Activated CD4-positive, alpha-beta T cell treated with anti-CD3 and anti-CD28 coated beads for 24 hours (primary cell): ENCODE measurements at places on chromosomes 6 and 20.

DNA sequence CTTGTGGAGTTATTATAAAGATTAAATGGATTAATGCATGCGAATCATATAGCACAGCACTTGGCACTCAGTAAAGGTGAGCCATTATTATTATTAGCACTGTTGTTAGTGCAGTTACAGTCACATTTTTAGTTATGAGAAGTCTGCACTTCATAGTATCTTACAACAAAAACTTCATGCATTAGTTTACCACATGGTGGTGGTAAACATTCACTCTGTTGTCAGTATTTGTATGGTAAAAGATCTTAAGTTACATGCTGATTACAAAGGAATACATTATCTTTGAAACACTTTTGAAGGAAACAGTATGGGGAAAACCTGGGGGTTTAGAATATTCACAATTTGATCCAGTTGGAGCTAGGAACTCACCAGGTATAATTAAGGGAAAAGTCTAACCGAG is 20.8 kb downstream of the TMEM14A start:
- no peak for DNase-seq

- no peak for DNase-seq
Measured at GRCh38 chr6:5681480-5681879, 325.2 kb downstream of the NRN1 start.

GRCh38 chr6:113723182-113723581 is 134.0 kb upstream of the MARCKS start:
- no peak for DNase-seq

DNA sequence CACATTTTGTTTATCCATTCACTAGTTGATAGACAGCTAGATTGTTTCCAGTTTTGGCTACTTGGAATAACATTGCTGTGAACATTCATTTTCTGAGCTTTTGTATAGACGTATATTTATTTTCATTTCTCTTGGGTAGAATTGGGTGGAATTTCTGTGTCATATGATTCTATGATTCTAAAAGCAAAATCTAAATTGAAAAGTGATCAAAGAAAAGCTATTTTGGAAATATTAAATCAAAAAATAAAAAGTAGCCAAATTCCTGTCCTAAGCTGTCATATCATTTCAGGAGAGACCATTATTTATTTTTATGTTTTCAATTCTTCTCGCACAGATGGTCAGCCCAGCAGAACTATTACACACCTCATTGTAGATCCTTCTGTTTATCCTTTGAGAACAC is 229.2 kb downstream of the COL12A1 start:
- no peak for DNase-seq

GRCh38 chr6:170045563-170045960 is 245.3 kb downstream of the DLL1 start:
- no peak for DNase-seq

DNA sequence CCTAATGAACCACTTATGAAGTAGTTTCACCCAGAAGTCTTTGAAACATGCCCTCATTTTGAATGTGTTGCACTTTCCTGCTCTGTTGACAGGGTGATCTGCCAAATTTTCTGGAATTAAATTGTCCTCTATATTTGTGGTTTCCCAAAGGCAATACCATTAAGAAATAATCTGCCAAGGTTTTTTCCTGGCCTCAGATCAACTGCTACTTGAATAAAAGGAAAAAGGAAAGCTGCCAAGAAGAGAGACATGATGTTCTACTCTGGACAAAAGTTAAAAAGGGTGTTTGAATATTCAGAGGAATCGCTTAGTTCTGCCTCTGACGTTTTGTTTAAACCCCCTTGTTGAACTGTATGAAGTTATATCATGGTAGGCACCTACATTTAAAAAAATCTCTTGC is 37.4 kb upstream of the ARMH2 start:
- no peak for DNase-seq

DNA sequence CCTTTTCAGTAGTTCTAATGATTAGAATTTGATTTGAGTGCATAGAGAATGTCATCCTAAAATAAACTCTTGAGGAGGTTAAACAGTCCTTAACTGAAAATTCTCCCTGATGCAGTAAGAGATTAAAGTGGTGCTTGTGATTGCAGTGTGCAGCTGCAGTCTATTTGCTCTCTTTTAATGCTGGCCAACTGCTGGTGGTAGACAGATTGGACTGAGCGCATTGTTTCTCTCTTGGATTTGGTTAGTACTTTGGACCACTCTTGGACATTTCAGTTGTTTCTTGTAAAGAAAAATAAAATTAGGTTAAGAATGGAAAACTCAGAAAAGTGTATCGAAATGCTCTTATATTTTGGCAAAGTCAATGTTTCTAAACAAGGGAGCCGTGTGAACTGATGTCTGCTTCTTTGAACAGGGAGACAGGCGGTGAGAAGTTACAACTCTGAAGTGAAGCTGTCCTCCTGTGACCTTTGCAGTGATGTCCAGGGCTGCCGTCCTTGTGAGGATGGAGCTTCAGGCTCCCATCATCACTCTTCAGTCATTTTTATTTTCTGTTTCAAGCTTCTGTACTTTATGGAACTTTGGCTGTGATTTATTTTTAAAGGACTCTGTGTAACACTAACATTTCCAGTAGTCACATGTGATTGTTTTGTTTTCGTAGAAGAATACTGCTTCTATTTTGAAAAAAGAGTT is 127.2 kb downstream of the CD109 start:
- no peak for DNase-seq

GRCh38 chr6:137677709-137678108 is 183.5 kb upstream of the OLIG3 start:
- DNase-seq, result no peak

- DNase-seq, result no peak
Measured at GRCh38 chr6:14540810-14541540, 423.4 kb downstream of the CD83 start.

DNA sequence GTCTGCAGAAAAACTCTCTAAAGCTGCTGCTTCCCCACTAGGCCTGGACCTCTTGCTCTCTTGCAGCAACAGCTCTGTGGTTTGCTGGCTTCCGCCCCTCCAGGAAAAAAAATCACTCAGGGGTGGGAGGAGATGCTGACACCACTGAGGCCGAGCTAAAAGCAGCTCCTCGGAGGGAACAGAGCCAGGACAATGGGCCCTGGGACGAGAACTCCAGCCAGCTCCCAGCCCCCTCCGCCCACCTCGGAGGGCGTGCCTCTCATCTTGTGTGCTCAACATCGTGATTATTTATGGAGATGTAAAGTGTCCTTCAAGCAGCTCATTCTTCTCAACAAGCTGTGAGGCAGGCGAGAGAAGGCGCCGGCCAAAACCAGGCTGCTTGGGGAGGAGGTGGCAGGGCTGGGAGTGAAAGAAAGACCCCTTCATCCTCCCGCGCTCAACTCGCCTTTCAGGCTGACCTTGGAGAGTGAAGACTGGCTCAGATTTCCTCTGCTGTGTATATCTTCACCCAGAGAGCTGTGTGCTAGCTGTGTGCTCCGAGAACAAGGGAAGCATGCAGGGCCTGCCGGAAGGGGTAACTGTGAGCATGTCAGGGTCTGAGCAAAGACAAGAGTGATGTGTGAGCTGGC is 53.5 kb upstream of the LRFN2 start:
- no peak for DNase-seq

GRCh38 chr20:62808211-62808865 is 3.7 kb downstream of the OGFR start:
- DNase-seq, result peak; percentile 70

DNA sequence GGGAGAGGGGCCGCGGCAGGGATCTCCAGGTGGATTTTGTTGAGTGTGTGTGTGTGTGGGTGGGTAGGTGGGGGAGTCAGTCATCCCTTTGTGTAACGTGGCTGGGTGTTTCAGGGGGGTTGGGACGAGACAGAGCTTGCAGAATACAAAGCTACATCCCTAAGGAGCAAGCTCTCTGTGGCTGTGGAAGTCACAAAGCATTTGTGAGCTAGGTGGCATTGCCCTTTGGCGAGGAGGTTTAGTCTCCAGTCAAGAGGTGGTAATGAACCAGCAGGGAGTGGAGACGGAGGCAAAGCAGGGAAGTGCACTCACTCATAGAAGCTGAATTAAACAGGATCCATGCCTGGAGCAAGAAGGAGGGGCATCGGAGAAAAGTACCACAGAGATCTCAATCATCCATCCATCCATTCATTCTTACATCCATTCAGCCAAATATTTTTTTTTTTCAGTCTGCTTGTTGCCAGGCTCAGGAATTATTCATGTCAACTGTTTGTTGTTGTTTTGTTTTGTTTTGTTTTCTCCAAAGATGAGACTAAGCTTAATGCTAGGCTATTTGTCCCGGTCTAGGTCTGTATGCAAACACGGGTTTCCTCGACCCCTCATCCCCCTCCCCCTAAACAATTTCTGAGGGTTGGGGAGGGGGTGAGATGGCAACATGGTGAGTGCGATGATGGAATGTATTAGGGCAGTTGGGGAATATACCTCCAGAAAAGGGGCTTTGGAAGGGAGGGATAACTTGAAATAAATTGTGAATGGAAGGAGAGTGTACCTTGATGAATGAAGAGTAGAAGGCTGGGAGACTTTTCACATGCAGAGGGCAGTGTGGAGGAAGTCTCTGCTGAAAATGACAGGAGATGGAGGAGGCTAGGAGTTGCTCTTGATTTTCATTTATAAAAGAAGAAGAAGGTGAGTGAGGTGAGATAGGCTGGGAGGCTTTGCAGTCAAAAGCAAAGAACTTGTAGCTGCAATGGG is 1.0 kb downstream of the HCRTR2 start:
- DNase-seq, result no peak

DNA sequence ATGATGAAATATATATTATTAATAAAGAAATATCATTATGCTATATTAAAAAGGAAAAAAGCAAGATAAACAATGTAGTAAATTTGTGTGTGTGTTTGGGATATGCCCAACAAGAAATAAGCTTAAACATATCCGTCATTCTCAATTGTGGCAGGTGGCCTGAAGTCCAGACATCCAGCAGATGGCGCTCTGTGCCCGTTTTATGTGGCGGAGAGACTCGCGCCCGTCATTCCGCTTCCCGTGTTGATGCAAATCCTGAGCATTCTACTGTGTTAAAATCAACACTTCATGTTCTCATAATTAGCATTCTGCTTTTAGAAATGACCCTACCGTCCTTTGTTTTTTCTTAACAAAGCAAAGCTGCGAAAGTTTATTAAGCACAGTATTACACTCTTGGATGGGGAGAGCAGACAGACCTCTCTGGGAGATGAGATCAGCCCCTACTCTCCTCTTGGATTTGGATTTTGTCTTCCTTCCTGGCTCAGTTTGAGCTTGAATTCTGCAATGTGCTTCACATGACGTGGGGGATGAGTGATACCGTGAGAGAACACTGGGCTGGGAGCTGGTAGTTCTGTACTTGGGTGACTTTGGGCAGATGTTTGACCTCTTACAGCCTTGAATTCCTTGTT is 125.8 kb downstream of the MCHR2 start:
- peak; percentile 75 for DNase-seq

- no peak for DNase-seq
Measured at GRCh38 chr20:54173653-54174456, at the start of gene CYP24A1. TSS of gene CYP24A1 (minus strand) at chr20:54173986. CDS start at chr20:54173579, 407 bp downstream.

- DNase-seq, result no peak
Measured at GRCh38 chr6:4906293-4907276, 97.3 kb downstream of the RPP40 start.

DNA sequence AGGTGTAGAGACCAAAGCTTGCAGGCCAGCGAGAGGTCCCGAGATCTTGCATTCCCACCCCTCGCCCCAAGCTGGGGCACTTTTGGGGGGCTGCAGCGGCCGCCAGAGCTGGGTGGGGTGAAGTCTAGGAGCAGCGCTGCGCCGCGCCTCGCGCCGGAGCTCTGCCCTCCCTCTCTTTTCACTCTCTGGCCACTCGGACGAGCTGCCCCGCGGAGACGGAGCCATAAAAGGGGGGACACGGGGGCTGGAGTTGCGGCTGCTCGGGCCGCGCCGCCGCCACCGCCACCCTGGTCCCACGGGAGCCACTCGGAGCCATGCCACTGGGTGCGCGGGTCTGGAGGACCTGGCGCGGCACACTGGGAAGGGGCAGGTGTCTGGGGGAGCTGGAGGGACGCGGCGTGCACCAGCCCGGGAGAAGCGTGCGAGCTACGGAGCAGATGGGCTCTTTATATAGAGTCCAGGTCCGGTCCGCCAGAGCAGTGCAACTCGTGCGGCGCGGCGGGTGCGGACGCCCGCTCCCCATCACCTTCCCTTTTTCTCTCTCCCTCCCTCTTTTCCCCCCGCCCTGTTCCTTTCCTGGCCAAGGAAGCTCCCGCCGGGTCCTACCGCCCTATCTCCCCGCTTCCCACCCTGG is 687 bp upstream of the HTR1B start:
- no peak for DNase-seq

DNA sequence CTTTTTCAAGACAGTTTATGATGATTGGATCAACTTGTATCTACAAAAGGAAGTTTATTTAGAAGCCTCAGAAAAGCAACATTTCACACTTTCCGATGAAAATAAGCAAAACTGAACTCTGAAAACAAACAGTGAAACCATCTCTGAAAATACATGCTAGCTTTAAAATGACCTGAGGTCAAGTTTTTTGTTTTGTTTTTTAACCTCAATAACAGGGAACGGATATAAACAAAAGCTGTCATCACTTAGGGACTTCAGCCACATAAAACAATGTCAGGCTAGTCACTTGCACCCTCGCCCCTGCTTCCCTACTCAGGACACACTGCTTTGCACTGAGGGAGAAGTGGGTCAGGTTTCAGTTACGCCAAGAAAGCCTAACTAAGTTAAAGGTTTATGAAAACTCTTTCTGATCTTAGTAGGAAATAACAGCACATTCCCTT is 11.6 kb downstream of the BACH2 start:
- DNase-seq, result no peak

DNA sequence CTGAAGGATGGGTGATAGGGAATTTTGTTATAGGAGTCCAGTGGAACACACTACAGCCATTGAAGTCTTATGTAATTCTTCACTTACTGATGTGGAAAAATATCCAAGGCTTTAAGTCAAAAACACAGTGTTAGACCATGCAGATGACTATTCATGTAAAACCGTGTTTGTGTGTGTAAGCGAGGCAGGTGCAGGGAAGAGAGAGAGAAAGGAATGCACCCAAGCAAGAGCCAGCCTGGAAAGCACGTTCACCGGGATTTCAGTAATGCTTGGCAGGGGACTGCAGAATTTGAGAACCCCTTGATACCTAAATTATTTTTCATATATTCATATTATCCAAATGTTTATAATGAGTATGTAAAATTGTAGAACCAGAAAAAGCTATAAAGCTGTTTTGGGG is 17.9 kb downstream of the RALGAPA2 start:
- no peak for DNase-seq

GRCh38 chr20:23155141-23155590 is 69.0 kb upstream of the CD93 start:
- DNase-seq, result no peak

- DNase-seq, result no peak
Measured at GRCh38 chr6:71420693-71421328, 132.2 kb downstream of the OGFRL1 start.

DNA sequence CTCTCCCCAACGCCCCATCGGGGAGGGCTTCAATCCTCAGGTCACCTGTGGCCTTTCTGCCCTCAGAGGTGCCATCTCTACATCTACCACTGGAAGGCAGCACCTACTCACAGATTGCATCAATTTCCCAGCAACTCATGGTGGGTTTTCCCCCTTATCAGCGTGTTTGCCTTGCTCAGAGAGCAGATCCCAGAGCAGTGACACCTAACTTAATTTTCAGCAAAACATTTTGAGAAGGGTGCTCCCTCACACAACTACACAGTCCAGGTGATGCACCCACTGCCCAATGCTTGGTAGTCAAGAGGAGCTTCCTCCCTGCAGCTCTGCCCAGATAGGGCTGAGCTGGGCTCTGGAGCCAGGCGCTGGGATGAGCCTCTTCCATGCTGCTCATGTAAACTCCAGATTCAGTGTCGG is 48.2 kb downstream of the PLG start:
- DNase-seq, result no peak

- no peak for DNase-seq
Measured at GRCh38 chr20:36334281-36335205, 28.4 kb downstream of the DLGAP4 start.
